ENCODE measurements at places on chromosomes 12 and 14. TPM values are rescaled to one million over a fixed set of nuclear protein-coding genes. Genes with fewer than 3 reads are reported as not detected.

- H3K27me3 ChIP-seq: no peaks in the 10 kb centered on the region
- H3K36me3 ChIP-seq: no peaks in the 10 kb centered on the region
- H3K4me1 ChIP-seq: no peaks in the 10 kb centered on the region
- no peak for DNase-seq
- H3K4me3 ChIP-seq: no peak overlapping the region
Observed at GRCh38 chr14:32977913-32978312, 39.2 kb downstream of the NPAS3 start.

DNA sequence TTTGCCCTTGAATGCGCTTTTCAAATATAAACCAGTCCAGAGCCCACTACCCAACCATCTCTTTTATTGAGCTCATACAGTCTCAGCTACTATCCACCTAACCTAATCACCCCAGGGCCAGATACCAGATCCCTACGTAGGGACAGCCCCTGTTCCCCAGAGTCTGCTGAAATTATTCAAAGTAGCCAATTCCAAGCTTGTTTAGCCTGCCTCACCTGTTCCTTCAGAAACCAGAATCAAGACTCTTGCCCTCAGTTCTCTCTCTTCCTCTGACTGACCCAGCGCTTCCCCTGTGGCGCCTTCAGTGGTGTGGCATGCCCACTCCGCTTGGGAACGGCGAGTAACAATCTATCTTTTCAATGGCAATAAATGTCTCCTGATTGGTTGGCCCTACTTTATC, 18.8 kb downstream of the BMAL2 start:
- no peak overlapping the region for H3K4me3 ChIP-seq
- no peaks in the 10 kb centered on the region for H3K4me1 ChIP-seq
- no peak for DNase-seq
- H3K27me3 ChIP-seq: no peaks in the 10 kb centered on the region
- H3K36me3 ChIP-seq: no peaks in the 10 kb centered on the region

DNA sequence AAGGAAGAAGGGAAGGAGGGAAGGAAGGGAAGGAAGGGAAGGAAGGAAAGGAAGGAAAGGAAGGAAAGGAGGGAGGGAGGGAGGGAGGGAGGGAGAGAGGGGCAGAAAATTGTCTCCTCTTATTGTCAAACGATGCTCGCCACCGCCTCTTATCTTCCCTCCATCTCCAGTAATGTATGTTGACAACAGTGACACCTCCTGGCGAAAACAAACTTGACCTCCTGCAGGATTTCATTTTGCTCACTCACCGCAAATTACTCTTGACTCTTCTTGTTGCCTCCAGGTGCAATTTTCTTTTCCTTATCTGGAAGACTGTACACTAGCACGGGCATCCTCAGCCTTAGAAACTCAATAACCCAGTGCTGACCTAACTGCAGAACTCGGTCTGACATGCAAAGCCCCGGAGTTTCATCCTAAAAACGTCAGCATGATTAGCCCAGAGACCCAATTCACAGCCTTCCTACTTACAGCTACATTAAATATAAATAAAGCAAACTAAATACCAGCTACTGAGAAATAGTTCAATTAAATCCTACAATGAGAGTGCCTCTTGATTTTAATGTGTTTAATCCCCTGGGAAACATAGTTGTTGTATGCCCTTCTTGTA, 512.4 kb upstream of the TMPO start:
- no peak overlapping the region for H3K4me3 ChIP-seq
- H3K27me3 ChIP-seq: no peaks in the 10 kb centered on the region
- DNase-seq: no peak
- no peaks in the 10 kb centered on the region for H3K4me1 ChIP-seq

GRCh38 chr12:26188127-26188526, 7.2 kb upstream of the SSPN start:
- no peak overlapping the region for H3K4me3 ChIP-seq
- H3K27me3 ChIP-seq: no peaks in the 10 kb centered on the region
- no peaks in the 10 kb centered on the region for H3K36me3 ChIP-seq
- H3K4me1 ChIP-seq: peaks cover 5% of the 10 kb centered on the region

The P2RX4 gene
- 63.7 TPM for total RNA-seq
